Osteoblast (primary cell): ENCODE measurements at places on chromosomes 5 and 9. TPM values are rescaled to one million over a fixed set of nuclear protein-coding genes. Genes with fewer than 3 reads are reported as not detected.

- H3K27ac ChIP-seq: no peak overlapping the region
- H3K4me3 ChIP-seq: no peak overlapping the region
- no peak for DNase-seq
- peaks cover 12% of the 10 kb centered on the region for H3K36me3 ChIP-seq
Observed at GRCh38 chr5:173091981-173092380, 35.8 kb downstream of the CREBRF start.

- no peaks in the 10 kb centered on the region for H3K36me3 ChIP-seq
- H3K4me1 ChIP-seq: no peaks in the 10 kb centered on the region
- no peak overlapping the region for H3K4me3 ChIP-seq
- H3K27me3 ChIP-seq: no peaks in the 10 kb centered on the region
Observed at GRCh38 chr5:107396351-107396690, 274.4 kb downstream of the EFNA5 start.

DNA sequence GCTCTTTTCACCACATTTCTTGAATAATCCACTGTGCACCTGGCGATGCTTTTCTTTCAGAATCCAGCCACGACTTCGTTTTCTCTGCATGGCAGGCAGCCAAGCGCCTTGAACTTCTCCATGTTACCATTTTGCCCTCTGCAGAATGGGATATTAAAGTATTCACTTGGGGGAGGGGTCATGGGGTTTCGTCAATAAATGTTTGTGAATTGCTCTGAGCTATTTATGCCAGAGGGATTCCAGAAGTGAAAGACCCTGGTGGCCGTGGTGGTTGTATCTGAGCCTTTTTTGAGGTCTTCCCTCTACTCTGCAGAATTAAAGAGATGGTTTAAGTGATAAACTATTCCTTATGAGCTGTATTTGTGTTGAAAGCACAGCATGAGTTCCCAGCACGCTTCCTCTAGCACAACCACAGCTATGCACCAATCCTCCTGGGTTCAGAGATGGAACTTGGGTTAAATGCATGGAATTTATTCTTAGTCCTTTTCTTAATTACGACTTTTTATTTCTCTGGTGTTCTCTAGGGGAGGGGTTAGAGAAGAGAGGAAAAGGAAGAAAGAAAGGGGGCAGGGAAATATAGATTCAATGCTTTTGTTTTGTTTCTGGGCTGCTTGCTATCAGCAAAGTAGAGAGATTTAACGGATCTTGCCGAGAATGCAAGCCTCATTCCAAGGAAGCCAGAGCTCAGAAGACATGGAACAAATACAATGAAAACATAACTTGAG lies 478.2 kb upstream of the TNC start:
- peak; percentile 61 for DNase-seq
- no peaks in the 10 kb centered on the region for H3K27me3 ChIP-seq

DNA sequence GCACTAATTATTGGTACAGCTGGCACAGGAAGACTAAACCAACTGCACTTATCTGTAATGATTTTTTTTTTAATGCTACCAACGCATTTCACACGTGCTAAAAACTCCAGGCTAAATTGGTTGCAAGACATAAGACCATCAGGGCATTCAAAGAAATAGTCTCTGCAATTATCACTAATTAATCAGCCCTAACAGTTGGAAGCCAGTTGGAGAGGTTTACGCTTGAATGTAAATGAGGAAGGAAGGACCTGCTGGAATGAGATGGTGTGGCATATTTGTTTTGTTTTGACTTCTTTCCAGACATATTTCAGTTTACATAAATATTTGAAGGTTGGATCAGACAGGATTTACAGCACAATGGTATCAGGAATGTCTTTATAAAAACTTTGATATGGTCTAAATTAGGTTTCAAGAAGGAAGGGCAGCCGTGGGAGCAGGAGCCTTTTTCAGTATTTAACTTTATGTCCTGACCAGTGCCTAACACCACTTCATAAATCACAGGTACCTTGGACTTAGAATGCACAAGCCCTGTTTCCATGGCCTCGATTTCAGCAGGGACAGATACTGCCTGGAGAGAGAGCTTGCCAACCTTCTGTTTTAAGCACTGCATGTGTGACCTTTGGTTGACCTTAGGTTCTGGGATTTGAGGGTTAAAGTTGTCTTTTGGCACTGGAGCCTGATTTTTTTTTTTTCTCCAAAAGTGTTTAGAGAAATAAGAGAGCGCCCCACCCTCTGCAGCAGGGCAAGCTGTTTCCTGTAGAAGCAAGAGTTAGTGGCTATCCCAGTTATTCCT lies 199.8 kb upstream of the MAP3K1 start:
- no peak for DNase-seq
- H3K27ac ChIP-seq: no peak overlapping the region
- no peaks in the 10 kb centered on the region for H3K36me3 ChIP-seq
- no peaks in the 10 kb centered on the region for H3K4me1 ChIP-seq
- H3K4me3 ChIP-seq: no peak overlapping the region
- H3K27me3 ChIP-seq: no peaks in the 10 kb centered on the region

DNA sequence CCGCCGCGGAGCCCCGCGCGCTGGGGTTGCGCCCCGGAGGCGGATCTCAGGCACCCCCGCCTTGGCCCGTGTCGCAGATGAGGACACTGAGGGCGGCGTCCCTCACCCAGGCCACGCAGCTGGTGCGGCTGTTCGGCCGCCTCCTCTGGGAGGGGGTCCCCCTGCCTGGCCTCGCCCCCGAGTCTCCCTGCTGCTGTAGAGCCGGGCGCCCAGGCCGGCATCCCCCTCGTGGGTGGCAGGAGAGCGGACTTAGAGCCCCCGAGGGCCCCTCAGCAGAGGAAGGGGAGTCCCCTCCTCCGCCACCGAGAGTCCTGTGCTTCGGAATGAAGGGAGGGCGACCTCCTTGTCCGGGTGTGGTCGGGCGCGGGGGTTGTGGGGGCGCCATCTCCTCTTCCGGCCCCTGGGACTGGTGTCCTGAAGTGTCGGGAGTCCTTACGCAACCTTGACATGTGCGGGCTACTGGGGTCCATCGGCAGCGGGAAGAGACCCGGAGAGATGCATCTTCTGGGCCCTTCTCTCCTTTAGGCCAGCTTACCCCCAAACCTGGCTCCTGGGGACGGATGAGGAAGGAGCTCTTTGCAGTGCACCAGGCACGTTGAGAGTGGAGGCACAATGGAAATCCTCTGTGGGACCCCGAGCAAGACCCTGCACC lies 11.7 kb upstream of the EXOSC2 start:
- peak overlapping the region; percentile 72 for H3K4me3 ChIP-seq
- H3K27me3 ChIP-seq: no peaks in the 10 kb centered on the region
- H3K27ac ChIP-seq: no peak overlapping the region
- peaks cover 12% of the 10 kb centered on the region for H3K4me1 ChIP-seq
- no peaks in the 10 kb centered on the region for H3K36me3 ChIP-seq

DNA sequence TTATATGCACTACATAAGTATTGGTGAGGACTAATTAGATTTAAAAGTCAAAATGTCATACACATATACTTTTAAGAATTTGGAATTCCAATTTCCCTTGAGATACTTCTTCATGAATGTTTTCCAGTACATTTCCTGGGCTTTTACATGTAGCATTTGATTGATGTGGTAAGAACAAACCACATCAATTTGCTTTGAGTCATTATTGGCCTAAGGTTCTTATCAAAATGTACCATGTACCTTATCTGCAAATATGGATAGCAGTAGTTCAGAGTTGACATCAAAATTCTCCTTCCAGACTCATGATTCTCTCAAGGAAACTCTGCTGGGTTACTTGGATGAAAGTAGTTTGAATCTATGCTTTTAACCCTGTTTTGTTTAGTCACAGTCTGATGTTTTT lies 2.5 kb downstream of the CAST start:
- H3K4me1 ChIP-seq: peaks cover 11% of the 10 kb centered on the region
- H3K36me3 ChIP-seq: no peaks in the 10 kb centered on the region
- no peak overlapping the region for H3K27ac ChIP-seq
- H3K4me3 ChIP-seq: no peak overlapping the region

Gene FOXD4L4
- under 0.01 TPM in 2 replicates for total RNA-seq

Gene LIX1
- not detected in 2 replicates for total RNA-seq
